ENCODE measurements at places on chromosomes 2 and 18. TPM values are rescaled to one million over a fixed set of nuclear protein-coding genes. Genes with fewer than 3 reads are reported as not detected.
A peak's percentile ranks its signal among the peaks of the same experiment; 100 is the strongest.

Gene TSPYL6
- not detected for total RNA-seq

GRCh38 chr18:808502-808901, 3.5 kb downstream of the YES1 start:
- no peaks in the 10 kb centered on the region for H3K27me3 ChIP-seq
- H3K36me3 ChIP-seq = no peaks in the 10 kb centered on the region
- no peak for DNase-seq

DNA sequence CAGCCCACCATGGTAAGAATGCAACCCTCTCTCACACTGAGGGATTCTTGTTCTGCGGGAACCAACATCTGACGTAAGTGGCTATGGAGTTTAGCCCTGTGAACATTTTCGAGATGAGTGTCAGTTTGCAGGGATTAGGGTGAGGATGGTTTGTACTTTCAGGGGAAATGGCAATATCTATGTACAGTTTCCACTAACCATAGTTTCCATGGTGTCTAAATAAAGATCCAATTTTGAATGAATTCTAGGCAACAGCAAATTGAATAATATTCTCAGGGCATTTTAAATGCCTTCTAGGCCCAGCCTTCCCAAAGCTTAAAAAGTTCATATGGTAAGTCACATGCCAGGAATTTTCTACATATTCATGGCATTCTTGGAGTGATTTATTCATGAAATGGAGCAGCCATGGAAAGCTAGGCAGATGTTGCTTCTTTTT, 105.4 kb upstream of the MMADHC start:
- H3K36me3 ChIP-seq = no peaks in the 10 kb centered on the region
- no peak overlapping the region for H3K4me3 ChIP-seq
- no peaks in the 10 kb centered on the region for H3K4me1 ChIP-seq
- no peak overlapping the region for H3K27ac ChIP-seq
- DNase-seq = no peak

DNA sequence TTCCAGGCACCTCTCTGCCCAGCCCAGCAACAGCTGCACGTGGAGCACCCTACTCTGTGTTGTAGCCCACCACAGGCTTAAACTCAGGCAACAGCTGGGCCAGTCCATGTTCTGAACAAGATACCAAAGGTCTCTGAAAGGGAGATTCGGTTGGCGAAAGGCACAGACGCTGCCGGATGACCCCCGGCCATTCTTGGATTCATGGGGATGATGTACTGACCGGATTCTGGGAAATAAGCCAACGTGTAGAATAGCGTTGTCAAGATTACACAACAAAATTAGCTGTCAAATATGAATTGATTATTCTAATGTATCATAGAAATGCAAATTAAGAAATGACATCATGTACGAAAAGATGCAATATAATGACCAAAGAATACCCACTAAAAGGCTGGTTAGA, 283.0 kb upstream of the PXDN start:
- no peak for DNase-seq
- H3K27ac ChIP-seq = no peak overlapping the region

GRCh38 chr2:55084641-55085040, 34.4 kb upstream of the RTN4 start:
- no peaks in the 10 kb centered on the region for H3K4me1 ChIP-seq
- no peak for DNase-seq
- H3K27ac ChIP-seq = no peak overlapping the region
- no peaks in the 10 kb centered on the region for H3K36me3 ChIP-seq
- H3K4me3 ChIP-seq = no peak overlapping the region

GRCh38 chr2:42566025-42566424, 2.4 kb upstream of the MTA3 start:
- no peaks in the 10 kb centered on the region for H3K27me3 ChIP-seq
- no peaks in the 10 kb centered on the region for H3K36me3 ChIP-seq
- peak overlapping the region; percentile 72 for H3K4me3 ChIP-seq
- no peak overlapping the region for H3K27ac ChIP-seq
- DNase-seq = no peak
